Pancreas (tissue), 10 donors: ENCODE measurements at places on chromosomes 1 and 21. TPM values are rescaled to one million over a fixed set of nuclear protein-coding genes. Genes with fewer than 3 reads are reported as not detected.

DNA sequence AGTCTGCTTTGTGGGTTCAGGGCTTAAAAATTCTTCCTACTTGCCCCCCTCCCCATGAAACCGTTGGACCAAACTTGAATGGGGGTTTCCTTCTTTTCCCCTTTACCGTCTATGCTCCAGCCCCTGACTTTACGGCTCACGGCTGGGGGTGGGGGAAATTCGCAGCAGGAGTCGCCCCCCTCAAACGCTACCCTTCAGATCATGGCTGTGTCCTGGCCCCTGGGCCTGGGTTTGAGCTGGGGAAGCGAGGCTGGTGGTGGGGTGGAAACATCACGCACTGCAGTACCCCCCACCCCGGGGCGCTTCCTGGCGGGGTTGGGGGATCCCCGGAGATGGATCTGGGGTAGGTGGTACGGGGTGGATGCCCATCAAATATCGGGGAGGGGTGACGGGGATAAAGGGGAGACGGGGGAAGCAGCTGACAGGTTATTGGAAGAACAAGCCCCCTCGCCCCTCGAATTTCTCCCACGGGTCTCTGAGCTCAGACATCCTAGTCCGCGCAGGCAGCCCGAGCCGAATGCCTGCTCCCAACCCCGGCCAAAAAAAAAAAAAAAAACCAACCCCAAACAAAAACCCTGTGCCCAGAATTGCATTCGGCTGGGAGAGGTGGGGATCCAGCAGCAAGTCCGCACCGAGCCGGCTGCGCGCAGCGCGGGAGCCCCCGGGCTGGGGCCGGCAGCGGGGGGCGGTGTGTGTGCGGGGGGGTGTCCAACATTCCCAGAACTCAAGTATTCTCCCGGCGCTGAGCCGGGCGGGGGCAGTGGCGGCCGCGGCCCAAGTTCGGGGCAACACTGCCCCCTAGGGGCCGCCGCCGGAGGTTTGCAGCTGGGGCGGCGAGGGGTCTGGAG is 59.0 kb upstream of the ACOT11 start:
- no peaks in the 10 kb centered on the region for H3K27me3 ChIP-seq
- DNase-seq: peak; percentile 82
- no peaks in the 10 kb centered on the region for H3K36me3 ChIP-seq
- peak overlapping the region; percentile 89 for H3K27ac ChIP-seq
- peak overlapping the region; percentile 56 for H3K4me3 ChIP-seq
- peaks cover 9% of the 10 kb centered on the region for H3K4me1 ChIP-seq

GRCh38 chr1:10905841-10906655 is 106.4 kb upstream of the TARDBP start:
- no peaks in the 10 kb centered on the region for H3K4me1 ChIP-seq
- no peak for DNase-seq
- no peak overlapping the region for H3K4me3 ChIP-seq
- H3K27me3 ChIP-seq: no peaks in the 10 kb centered on the region
- no peaks in the 10 kb centered on the region for H3K36me3 ChIP-seq
- H3K27ac ChIP-seq: no peak overlapping the region

DNA sequence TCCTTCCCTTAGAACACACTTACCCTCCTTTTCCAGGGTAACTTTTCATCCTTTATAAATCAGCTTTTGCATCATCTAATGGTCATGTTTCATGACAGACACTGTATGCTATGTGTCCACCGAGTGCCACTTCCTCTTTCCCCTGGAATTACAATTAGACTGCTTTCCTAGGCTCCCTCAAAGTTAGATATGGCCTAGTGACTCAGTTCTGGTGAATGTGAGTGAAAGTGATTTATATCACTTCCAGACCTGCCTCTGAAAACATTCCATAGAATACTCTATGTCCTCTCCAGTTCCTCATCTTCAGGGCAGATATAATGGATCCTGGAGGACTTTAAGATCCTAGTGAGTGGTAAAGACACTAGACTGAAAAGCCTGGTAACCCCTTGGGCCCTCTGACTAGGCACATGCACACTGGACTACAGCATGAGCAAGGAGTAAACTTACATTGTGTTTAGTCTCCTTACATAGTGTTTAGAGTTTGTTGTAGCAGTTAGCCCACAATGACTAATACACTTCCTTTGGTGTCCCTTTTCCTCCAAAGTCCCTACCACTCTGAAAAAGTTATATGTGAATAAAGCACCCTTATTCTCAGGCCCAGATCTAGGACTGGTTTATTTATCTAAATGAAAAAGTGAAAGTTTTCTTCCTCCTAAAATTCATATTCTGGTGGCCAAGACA is 59.3 kb downstream of the GPR88 start:
- H3K27ac ChIP-seq: no peak overlapping the region
- no peak overlapping the region for H3K4me3 ChIP-seq
- H3K4me1 ChIP-seq: no peaks in the 10 kb centered on the region
- no peak for DNase-seq
- no peaks in the 10 kb centered on the region for H3K36me3 ChIP-seq

DNA sequence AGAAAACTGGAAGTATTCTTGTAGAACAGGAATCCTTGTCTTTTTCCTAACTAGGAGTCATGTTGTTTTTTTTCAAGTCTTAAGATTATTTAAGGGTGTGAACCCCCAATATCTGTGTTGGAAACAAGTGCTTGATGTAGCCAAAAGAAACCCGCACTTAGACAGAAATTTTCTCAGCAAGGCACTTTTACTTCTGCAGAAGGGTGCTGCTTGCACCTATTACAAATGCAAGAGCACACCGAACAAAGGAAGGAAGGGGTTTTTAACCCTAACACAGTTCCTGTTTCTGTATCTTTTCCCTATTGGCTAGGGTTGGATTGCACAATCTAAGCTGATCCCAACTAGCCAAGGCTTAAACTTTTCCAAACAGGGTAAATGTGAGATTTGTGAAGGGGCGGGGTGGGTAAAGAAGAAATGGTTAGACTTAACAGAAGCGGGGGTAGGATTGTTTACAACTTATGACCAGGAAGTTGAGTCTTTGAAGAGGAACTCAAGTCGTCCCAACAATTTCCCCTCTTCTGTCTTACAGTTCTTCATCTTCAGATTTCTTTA is 75.1 kb downstream of the ZFYVE9 start:
- no peaks in the 10 kb centered on the region for H3K4me1 ChIP-seq
- H3K4me3 ChIP-seq: no peak overlapping the region
- H3K27ac ChIP-seq: no peak overlapping the region
- no peaks in the 10 kb centered on the region for H3K36me3 ChIP-seq
- no peaks in the 10 kb centered on the region for H3K27me3 ChIP-seq

Gene RHEX
- 2.3 TPM for total RNA-seq

DNA sequence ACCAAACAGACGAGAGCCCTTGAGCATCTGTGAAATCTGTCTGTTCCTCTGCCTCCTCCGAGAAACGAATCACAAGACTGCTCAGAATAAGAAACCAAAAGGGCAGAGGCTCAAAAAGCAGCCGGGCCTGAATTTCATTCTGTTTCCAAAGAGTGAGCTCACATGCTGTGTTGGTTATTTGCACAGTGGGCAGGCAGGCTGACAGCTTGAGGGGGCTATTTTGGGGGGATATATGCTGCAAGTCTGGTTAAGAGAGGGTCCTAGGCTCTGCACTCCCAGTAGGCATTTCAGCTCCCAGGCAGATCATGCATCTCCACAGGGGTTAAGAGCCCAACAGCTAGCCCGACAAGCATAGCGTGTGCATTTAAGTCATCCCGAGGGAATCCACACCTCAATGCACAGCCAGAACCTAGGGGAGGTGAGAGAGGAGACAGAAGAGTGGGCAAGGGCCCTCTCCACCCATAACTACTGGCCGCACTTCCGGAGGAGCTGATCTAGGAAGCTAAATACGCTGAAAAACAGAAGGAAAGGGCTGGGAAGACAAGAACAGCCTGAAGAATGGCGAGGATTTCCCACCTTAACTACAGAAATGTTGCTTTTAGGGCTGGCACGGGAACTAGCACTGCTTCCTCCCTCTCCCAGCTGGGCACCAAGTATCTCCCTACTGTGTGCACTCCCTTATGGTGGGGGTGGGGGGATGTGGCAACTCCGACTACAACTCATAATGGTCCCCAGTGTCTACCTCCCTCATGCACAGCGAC is 3.7 kb downstream of the PGBD5 start:
- H3K36me3 ChIP-seq: no peaks in the 10 kb centered on the region
- no peak overlapping the region for H3K27ac ChIP-seq
- H3K27me3 ChIP-seq: no peaks in the 10 kb centered on the region
- DNase-seq: no peak
- H3K4me1 ChIP-seq: peaks cover 9% of the 10 kb centered on the region

Gene OBSCN
- total RNA-seq: 10.5 TPM

GRCh38 chr21:43869486-43870325 is 4.7 kb downstream of the AGPAT3 start:
- H3K27ac ChIP-seq: no peak overlapping the region
- DNase-seq: no peak
- no peaks in the 10 kb centered on the region for H3K36me3 ChIP-seq

Gene GJC2
- 0.34 TPM for total RNA-seq

GRCh38 chr1:240122639-240123613 is 31.2 kb downstream of the FMN2 start:
- H3K27me3 ChIP-seq: no peaks in the 10 kb centered on the region
- no peak overlapping the region for H3K27ac ChIP-seq
- H3K4me3 ChIP-seq: no peak overlapping the region

GRCh38 chr1:18820791-18821641 is 38.4 kb downstream of the TAS1R2 start:
- H3K4me3 ChIP-seq: no peak overlapping the region
- peaks cover 9% of the 10 kb centered on the region for H3K27me3 ChIP-seq
- no peak overlapping the region for H3K27ac ChIP-seq

DNA sequence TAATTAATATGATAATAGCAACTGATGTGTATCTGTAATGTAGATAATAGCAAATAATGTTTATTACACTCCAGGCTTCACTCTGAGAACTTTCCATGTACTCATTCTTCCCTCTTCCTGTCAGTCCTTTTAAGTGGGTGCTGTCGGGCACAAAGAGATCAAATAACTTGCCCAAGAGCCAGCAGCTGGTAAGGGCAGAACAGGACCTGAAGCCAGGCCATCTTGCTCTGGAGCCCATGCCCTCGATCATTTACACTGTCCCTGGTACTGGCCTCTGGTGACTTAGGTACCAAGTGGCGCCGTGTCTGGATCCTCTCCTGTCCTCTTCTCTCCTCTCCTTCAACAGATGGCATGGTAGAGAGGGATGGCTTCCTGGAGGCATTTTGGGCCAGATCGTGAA is 97.2 kb downstream of the VPS13D start:
- no peaks in the 10 kb centered on the region for H3K27me3 ChIP-seq
- no peak for DNase-seq
- H3K36me3 ChIP-seq: peaks cover 17% of the 10 kb centered on the region
- H3K4me3 ChIP-seq: no peak overlapping the region

GRCh38 chr1:3459940-3460671 is 5.6 kb downstream of the ARHGEF16 start:
- no peak overlapping the region for H3K4me3 ChIP-seq
- no peaks in the 10 kb centered on the region for H3K27me3 ChIP-seq
- no peaks in the 10 kb centered on the region for H3K36me3 ChIP-seq

Gene FCRL5
- total RNA-seq: 0.09 TPM

GRCh38 chr1:157968508-157968907 is 24.9 kb upstream of the KIRREL1 start:
- peaks cover 13% of the 10 kb centered on the region for H3K4me1 ChIP-seq
- no peak overlapping the region for H3K27ac ChIP-seq
- no peaks in the 10 kb centered on the region for H3K36me3 ChIP-seq
- no peak for DNase-seq

DNA sequence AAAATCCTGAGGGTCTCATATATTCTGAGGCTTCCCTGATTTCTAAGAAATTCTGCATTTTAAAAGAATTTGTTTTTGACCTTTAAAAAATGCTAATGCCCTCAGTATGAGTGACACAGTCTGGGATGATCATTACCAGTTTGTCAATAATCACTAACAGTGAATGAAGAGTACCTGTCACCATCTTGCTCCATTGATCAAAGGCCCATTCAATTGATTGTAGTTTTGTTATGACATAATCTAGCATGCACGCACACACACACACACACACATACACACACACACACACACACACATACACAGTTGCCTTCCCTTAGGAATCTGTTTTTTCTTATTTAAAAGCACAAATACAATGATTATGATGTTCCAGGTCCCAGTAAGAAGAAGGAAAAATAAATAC is 250.4 kb downstream of the NFIA start:
- no peak overlapping the region for H3K4me3 ChIP-seq
- DNase-seq: no peak
- H3K27ac ChIP-seq: no peak overlapping the region

GRCh38 chr21:46121286-46122221 is 23.6 kb downstream of the COL6A2 start:
- H3K27ac ChIP-seq: no peak overlapping the region
- no peaks in the 10 kb centered on the region for H3K36me3 ChIP-seq
- DNase-seq: peak; percentile 12
- H3K27me3 ChIP-seq: no peaks in the 10 kb centered on the region
- no peak overlapping the region for H3K4me3 ChIP-seq
- H3K4me1 ChIP-seq: no peaks in the 10 kb centered on the region

Gene RABGGTB
- 38.8 TPM for total RNA-seq

DNA sequence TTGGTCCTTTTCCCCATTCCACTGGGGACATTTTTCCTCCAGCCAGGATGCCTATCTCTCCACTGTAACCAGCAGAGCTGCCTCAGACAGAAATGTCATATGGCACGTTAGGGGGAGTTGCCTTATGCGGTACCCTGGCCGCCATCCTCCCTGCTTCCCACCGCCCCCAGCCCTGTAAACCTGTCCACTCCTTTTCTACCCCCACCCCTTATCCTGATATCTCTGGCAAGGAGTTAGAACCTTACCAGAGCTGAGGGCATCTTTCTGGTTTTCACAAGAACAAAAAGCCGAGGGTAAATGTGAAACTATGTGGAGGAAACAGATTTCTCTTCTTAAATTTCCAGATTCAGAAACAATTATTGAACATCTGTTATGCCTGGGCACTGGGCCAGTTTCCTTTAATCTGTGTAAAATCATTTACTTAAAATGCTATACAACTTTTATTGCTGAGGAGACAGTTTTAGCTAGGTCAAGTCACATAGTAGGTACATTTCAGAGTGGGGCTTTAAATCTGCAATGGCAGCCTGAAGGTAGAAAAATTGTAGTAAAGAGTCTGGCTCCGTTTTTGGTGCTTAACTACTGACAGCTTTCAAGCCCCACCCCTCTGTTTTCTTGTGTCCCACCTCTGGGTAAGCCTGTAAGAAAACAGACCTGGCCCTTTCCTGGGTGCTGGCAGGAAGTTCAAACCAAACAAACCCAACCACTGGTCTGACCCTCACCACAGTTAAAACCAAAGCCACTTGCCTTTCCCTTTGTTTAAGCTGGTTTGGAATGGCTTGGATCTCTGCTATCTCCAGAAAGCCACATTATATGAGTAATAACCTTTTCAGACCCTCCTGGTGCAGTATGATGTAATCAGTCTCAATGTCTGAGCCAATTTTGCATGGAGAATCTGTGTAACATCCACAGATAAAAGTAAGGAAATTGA is 319.0 kb downstream of the HHAT start:
- H3K4me3 ChIP-seq: no peak overlapping the region
- H3K27me3 ChIP-seq: no peaks in the 10 kb centered on the region
- DNase-seq: no peak
- H3K36me3 ChIP-seq: no peaks in the 10 kb centered on the region
- H3K27ac ChIP-seq: no peak overlapping the region
